ENCODE measurements at places on chromosomes 2 and 18. TPM values are rescaled to one million over a fixed set of nuclear protein-coding genes. Genes with fewer than 3 reads are reported as not detected.

DNA sequence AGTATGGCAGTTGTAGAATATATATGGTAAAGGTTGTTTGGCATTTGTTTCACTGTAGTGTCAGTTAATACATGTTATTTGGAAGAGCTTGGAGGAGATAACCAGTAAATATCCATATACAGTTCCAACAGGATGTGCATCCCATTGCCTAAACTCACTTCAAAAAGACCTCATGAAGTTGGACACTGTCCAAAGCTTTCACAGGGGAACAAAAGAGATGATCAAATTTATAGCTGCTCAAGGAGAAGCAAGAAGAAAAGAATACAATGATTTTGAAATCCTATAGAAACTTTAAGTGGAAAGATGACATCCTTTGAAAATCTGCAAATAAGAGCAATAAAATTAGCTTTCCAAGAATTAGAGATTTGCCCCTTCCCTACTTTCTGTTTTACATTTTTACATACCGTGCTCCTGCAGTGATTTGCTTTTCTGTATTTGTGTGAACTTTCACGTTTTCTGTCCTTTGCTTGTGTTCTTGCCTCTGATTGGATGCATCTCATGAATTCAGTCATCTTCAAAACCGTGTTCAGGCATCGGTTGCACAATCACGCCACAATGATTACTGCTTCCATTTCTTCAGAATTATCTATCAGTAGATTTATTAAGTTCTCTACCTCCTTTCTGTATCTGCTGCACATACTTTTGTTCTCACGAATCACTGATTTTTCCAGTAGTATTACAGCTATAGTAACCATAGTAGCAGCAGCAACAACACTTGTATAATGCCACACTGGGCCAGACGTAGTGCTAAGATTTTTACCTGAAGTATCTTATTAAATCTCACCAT, 83.8 kb downstream of the PARD3B start:
- no peak for DNase-seq

DNA sequence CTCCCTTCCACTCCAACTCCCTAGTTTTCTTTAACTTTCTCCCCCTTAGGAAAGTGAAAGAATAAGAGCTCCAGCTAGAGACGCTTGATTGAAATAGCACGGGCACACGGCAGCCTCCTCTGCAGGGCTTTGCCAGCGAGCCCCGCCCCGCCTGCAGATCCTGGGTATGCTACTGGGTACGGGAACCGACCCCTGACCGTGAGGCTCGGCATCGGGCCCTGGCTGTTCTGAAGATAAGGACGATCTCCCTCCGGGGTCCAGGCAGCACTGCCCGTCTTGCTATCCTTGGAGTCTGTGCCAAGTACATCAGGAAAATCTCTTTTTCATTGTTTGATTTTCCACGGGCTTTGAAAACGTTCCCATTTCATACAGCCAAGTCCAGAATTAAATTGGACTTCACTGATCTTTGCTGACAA, 284.5 kb downstream of the MTX2 start:
- peak; percentile 80 for DNase-seq

DNA sequence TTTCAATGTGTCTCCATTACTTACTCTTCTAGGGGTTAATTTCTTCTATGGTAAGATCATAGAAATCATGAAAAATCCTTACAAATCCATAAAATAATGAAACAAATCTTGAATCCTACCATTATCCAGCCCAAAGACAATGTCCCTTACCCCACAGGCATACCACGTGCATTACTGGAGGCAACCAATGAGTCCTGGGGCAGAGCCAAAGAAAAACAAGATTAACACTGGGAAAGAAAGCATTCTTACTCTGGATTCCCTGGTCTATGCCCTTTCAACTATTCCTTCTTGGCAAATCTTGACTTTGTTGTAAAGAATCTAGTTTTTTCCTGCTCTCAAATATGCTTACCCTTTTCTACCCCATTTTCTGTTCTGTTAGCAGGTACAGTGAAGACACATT, 3.1 kb upstream of the GALNT1 start:
- no peak for DNase-seq

Gene RRM2
- 3.0 TPM for total RNA-seq

Measured in suprapubic skin (tissue), 4 donors.